ENCODE measurements at places on chromosomes 3 and 15.

DNA sequence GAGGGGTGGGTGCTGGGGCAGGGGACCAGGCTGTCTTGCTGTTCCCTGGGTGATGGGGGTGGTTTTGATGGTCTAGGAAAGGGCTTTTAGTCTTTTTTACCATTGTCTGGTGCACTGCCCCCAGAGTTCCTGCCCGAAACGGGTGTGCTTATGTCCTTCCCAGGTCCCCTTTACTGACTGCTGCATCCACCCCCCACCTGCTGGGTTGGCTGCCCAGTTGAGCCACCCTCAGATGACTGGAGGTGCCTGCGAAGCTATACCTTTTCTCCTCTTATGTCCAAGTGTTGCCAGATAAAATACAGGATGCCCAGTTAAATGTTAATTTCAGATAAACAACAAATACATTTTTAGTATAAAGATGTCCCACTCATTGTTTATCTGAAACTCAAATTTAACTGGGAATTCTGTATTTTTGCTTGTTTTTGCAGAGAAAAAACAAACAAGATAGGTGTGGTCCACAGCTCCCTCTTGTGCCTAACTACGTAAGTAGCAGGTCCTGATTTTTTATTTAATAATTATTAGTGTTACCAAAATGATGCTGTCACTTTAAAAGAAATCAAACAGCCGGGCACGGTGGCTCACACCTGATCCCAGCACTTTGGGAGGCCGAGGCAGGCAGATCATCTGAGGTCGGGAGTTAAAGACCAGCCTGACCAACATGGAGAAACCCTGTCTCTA is 6.1 kb upstream of the RPP14 start:
- DNase-seq = no peak

DNA sequence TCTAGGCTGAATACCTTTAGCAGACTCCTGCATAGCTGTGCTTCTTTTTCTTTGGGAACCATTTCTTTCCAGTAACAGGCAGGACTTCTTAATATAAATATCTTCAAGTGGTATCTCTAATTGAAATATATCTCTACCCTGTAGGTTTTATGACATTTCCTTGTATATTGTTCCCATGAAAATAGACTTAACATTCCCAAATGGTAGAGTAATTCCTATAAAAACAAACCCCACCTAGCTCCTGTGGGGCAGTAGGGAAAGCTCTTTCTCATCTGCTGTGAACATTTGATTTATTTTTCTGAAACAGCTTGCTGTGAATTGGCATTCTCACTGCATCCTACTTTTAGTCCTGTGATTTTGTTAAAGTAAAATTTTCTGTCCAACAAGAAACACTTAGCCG is 20.8 kb downstream of the SELENOT start:
- no peak for DNase-seq

- DNase-seq = no peak
Observed at GRCh38 chr3:97793420-97794019, 28.3 kb upstream of the CRYBG3 start.

DNA sequence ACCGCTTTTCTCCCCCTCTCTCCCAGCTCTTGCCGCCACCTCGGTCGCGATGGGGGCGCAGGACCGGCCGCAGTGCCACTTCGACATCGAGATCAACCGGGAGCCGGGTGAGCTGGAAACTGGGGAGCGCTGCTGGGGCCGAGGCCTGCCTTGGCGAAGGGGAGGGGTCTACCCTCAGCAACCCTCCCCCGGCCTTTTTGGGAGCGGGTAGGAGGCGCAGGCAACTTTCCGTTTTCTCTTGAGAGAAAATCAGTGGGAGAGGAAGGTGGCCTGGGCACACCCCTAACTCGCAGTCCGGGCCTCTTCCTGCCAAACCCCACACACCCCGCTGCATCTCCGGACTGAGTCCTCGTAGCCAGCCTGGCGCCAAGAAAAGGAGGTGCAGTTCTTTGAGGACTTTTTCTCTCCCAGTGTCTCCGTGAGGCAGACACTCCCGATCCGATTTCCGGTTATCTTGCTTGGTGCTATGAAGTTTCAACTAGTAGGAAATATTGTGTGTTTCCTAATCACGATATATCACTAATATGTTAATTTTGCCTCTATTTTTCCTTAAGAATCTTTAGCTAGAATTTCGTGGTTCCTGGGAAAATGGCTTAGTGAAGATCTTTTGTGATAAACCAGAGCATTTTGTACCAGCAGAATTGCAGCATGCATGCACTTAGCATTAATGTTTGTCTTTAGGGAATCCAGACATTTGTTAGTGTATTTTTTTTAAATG is 631 bp downstream of the NKTR start:
- peak; percentile 62 for DNase-seq

GRCh38 chr3:131082871-131083863 is 56.5 kb downstream of the NEK11 start:
- DNase-seq = no peak

GRCh38 chr3:51397392-51397791 is 6.3 kb downstream of the RBM15B start:
- DNase-seq = no peak

DNA sequence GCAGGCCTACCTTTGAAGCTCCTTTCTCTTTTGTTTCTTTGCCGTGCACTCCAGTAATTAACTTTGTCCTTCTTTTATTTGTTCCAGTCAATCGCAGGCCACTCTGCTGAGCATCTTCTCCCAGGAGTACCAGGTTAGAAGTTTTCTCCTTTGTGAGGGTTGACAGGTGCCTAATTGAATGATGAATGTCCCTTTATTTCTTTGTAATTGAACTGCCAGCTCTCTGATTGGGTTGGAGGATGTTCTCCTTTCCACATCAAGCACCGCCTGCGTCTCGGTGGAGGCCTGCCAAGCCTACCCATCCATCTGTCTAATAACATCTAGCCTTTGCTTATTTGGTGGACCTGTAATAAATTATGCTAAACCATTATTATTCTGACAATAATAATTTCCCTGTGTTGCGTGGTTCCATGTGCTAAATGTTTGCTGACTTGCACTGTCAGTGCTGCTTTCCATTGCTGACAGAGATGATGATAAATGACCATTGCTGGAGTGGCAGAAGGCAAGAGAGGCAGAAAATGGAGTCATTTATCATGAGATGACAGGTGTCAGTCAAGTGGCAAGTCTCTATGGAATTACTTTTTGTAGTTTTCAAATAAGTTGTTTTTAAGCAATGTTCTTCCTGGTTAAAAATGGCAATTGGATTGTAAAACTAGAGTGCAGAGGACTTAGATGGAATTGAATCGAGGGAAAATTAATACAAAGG is 64.9 kb downstream of the CDIN1 start:
- no peak for DNase-seq

DNA sequence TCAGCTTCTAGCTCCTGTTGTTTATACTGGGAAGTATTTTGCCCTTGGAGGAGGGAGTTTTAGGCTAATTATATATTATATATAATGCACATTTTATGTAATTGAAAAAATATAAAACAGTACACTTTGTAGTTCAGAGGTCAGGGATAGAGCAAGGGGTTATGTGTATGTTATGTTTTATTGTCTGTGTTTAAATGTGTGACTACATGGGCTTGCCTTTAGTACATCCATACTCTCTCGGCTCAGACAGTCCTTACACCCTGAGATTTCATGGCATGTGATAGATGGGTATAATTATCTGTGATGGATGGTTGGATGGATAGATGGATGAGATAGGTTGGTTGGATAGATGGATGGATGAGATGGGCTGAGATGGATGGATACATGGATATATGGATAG is 17.4 kb upstream of the ST3GAL6 start:
- no peak for DNase-seq

DNA sequence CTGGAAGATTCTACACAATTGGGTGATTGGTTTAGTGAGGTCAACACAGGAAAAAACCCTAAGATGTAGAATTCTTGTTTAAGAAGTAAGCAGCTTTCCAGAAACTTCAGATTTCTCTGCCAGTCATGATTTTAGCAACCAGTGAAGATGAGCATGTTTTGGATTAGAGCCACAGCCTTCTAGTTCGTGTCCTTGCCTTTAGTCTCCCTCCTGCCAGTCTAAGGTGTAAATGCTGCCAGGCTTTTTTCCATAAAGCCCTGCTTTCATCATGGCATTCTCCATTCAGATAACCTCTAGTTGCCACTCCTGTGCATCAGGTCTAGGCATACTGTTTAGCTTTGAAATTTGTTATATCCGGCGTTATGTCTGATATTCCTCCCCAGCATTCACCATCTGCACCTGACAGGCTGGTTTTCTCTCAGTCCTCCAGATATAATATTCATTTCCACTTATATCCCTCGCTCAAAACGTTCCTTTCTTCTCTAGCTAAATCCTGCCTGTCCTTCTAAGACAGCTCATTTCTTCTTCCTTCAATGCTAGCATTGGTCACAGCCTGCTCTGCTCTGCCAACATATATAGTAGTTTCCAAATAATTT is 37.4 kb downstream of the SYN2 start:
- DNase-seq = no peak

GRCh38 chr15:74226761-74227540 is 9.2 kb upstream of the CCDC33 start:
- no peak for DNase-seq

DNA sequence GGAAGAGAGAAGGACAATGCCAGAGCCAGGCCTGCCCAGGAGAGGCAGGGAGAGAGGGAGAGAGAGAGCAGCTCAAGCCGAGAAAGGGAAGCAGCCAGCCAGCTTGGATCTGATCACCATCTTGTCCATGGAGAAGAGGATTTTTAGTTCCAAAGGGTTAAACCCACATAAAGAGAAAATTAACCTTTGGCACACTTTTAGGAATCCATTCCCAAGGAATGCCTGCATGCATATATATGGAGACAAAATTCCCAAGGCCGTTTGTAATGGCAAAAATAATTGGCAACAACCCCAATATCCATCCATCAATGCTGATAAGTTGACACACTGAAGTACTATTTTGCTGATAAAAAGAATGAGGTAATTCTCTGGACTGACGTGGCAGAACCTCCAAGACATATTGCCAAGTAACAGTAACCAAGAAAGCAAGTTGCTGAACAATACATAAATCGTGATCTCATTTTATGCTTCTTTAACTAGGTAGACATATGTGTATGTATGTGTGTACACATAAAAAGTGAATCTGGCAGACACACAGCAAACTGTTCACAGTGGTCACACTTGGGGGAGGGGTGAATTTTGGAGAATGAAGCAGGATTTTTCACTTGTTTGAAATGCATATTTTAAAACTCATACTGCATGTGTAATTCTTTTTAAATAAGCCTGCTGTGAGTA is 7.5 kb upstream of the STRA6 start:
- no peak for DNase-seq

GRCh38 chr3:114333923-114334240 is 40.1 kb downstream of the TIGIT start:
- DNase-seq = no peak

DNA sequence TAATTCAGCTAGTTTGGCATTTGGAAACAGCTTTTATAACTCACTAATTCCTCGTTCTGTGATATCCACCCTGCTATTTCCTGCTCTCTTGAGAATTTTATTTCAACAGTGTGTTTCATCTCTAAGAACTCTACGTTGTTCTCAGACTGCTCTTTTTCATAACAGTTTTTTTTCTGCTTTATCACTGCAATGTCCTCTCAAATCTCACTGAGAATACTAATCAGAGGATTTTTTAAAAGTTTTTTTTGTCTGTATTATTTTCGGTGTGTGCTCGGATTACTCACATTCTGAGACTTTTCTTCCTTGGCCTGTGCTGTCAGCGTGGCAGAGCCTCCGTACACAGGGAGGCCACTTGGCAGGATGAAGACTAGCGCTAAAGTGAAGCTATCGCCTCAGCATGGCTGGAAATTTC is 59.4 kb upstream of the NEO1 start:
- DNase-seq = no peak

DNA sequence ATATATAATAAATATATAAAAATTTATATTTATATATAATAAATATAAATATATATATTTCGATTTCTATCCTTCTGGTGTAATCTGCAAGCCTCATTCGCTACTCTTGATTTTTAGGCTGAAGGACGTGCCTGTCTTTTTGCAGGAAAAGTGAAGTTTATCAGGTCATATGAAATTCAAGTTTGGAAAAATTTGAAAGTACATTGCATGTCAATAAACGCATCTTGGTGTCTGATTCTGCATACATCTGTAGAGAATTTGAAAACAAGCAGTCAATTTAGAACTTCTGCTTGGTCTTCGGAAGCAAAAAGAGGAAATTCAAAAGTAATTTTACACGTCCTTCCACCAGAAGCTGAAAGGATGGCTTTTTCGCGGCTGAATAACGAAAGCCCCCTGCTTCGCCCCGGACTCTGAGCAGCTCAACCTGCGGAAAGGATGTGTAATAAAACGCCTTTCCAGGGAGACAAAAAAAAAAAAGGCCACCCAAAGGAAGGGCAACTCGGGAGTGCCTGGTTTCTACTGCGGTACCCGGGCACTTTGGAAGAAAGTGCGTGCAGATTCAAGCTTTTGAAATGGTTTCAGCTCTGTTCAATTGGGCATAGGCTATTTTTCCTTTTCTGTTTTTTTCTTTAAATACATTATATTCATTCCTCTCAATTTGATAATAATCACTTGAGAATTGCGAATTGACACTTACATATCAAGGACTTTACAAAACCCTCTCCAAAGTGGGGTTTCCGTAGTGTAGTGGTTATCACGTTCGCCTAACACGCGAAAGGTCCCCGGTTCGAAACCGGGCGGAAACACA is 1.5 kb upstream of the MYNN start:
- no peak for DNase-seq

DNA sequence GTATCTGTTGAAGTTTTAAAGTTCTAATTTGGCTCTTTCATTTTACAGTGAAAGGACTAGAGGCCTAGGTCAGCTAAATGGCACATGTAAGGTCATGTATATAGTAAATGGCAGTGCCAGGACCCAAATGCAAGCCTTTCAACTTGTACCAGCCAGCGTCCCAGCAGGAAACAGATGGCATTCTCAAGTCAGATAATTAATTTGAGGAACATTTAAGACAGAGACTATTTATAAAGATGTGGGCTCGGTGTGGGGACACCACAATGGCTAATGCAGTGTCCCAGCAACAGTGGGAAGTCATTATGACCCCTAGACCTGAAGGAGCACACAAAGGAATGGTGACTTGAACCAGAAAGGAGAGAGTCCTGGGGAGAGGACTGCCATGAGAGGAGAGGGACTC is 6.1 kb downstream of the MINDY4B start:
- DNase-seq = no peak

GRCh38 chr3:86578071-86578470 is 412.9 kb downstream of the VGLL3 start:
- no peak for DNase-seq

- no peak for DNase-seq
Observed at GRCh38 chr3:70631716-70632307, 319.4 kb upstream of the MDFIC2 start.

DNA sequence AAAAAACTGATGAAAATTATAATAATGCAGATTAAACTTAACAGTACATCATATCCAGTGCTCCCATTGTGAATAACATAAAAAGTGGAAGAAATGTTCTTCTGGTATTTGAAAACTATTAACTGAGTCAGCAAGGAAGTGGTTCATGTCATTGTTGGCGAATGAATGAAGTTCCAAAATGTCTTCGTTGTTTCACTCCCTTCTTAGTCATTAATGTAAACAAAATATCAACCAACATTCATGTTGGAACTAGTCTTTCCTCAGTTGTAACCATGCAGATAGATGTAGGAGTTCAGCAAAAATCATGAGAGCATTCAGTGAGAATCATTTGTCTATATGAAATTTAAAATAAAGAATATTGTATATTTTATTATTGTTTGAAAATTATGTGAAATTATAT is 44.1 kb upstream of the ICE2 start:
- DNase-seq = no peak

GRCh38 chr3:66572090-66572675 is 71.4 kb upstream of the LRIG1 start:
- DNase-seq = no peak

- no peak for DNase-seq
Observed at GRCh38 chr3:72247126-72247525, 462.2 kb upstream of the PROK2 start.

- DNase-seq = no peak
Observed at GRCh38 chr3:17583530-17583929, 158.9 kb downstream of the TBC1D5 start.

All from breast epithelium (tissue), 4 donors.